Endothelial cell of umbilical vein (primary cell): ENCODE measurements at places on chromosomes 1 and 21.

DNA sequence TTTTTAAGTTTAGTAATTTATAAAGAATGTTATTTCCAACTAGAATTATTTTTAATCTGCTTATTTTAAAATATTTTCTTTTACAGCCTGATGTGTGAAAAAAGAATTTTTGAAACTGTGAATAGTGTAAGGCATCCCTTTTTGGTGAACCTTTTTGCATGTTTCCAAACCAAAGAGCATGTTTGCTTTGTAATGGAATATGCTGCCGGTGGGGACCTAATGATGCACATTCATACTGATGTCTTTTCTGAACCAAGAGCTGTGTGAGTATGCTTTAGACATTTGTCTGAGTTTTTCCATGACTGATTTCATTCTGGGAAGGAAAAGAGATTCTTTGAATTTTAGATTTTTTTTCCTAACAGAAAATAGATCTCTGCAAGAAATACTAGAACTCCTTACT lies 77.9 kb downstream of the GTF2B start:
- H3K27ac ChIP-seq, result no peak overlapping the region
- H3K27me3 ChIP-seq, result no peaks in the 10 kb centered on the region
- H3K4me3 ChIP-seq, result no peak overlapping the region

DNA sequence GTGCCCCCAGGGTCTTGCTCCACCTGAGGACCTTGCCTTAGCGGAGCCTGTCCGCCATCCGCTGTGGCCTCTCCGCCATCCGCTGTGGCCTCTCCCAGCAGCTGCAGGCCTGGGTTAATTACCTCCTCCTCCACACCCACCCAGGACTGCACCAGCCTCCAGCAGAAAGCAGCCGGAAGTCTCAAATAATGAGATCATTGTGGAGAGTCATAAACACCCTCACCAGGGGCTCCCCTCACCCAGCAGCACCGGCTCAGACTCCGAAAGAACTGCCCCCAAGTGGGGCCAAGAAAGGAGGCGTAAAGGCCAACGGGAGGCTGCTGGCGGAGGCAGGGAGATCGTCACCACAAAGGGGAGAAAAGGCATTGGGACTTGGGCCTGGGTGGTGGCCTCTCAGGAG lies 10.7 kb upstream of the GPR153 start:
- no peaks in the 10 kb centered on the region for H3K4me1 ChIP-seq
- no peak overlapping the region for H3K4me3 ChIP-seq
- no peak overlapping the region for H3K27ac ChIP-seq
- no peak for DNase-seq
- no peaks in the 10 kb centered on the region for H3K27me3 ChIP-seq
- H3K36me3 ChIP-seq, result no peaks in the 10 kb centered on the region

- DNase-seq, result no peak
- no peaks in the 10 kb centered on the region for H3K27me3 ChIP-seq
- H3K27ac ChIP-seq, result peak overlapping the region; percentile 92
- H3K36me3 ChIP-seq, result peaks cover 7% of the 10 kb centered on the region
Measured at GRCh38 chr1:93668121-93668520, 13.5 kb downstream of the BCAR3 start.

- H3K27me3 ChIP-seq, result peaks cover 2% of the 10 kb centered on the region
- H3K4me3 ChIP-seq, result no peak overlapping the region
- no peak overlapping the region for H3K27ac ChIP-seq
Measured at GRCh38 chr1:59845091-59845490, 30.3 kb downstream of the HOOK1 start.

DNA sequence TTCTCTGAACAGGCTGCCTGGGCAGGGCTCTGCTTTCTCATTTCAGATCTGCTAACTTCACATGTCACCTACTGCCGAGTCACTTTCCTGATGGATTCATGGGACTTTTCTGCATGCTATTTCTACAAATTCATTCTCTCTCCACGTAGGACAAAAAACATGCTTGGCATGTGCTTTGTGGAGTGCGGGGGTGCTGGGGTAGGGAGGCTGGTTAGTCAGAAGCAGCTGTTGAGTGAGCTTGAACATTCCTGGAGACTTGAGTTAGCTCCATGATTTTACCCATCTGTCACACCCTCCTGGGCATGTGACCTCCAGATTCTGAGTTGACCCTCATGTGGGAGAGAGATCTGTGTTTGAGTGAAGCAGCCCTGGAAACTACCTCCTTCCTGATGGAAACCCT lies 71.4 kb downstream of the UCK2 start:
- H3K4me1 ChIP-seq, result peaks cover 83% of the 10 kb centered on the region
- DNase-seq, result peak; percentile 70
- no peaks in the 10 kb centered on the region for H3K27me3 ChIP-seq
- no peak overlapping the region for H3K4me3 ChIP-seq
